Nucleus accumbens (tissue), 56 donors: ENCODE measurements at places on chromosomes 12 and 14.

DNA sequence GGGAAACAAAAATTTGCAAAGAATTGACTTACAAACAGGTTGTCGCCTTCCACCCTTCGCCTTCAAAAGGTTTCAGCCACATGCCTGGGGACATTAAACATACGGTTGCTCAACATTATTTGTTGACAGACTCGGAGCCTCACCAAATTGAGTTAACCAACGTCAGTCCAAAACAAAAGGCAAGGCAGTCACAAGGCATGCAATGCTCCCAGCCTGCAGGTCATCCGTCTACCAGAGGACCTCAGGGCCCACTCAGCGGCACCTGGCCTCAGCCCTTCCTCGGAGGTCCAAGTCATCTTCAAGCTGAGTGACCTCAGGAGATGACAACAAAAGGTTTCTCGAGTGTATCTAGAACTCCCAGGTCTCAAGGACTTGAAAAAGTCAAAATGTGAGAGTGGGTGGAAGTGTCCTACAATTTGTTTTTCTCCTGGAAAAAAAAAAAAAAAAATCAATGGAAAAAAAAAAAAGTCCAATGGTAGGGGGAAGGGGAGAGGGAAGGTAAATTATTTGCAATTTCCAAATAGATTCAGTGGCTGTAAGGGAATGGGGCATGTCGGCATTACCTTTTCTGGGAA is 64.3 kb downstream of the KDM2B start:
- DNase-seq = no peak

GRCh38 chr12:6039894-6040601 is 84.4 kb downstream of the VWF start:
- peak; percentile 38 for DNase-seq

DNA sequence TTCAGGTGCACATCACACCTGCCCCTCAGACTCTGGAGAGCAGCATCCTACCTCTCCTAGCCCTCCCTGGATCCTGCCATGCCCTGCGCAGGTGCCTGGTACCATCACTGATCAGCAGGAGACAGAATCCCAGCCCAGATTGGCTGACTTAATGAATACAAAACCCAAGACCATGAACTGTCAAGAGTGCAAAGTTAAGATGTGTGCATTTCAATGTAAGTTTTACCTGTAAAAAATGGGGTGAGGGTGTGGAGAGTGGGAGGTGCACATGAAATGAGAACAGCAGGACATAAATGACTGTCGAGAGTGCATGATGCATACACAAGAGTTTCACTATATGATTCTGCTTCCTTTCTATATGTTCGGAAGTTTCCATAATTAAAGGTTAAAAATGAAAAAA is 57.9 kb upstream of the GPR68 start:
- no peak for DNase-seq

DNA sequence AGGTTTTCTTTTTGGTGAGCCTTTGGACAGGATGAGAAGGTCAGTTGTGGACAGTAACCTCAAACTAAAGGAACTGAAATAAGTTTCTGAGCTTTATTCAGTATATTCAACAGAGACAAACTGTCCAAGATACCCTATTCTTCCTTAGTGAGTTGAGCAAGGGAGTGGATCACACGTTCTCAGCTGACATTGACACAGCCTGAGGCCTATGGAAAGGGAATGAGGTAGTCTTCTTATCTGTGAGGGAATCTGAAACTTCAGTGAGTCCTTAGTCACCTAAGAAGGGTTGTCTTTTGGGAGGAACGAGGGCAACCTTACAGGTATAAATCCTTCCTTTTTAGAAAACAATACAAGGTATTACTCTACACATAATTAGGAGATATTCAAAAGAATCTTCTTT is 5.0 kb upstream of the NUBPL start:
- no peak for DNase-seq

DNA sequence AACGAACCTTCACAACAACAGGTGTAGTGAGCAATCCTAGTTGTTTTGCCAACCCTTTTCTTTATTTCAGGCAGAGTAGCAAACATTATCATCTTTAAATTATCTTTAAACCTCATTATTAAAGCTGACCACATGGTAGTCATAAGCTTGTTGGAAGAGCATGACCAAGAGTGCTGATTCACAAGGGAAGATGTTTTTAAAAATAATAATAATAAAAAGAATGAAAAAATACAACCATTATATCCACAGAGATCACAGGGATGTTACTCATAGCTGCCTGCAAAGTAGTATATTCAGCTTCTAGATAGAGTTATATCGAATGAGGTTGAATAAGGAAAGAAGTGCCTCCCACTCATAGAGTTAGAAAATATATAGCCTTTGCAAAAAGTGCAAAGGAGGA is 101.0 kb upstream of the FLRT2 start:
- DNase-seq = no peak

GRCh38 chr14:63712123-63712522 is 15.7 kb downstream of the SGPP1 start:
- no peak for DNase-seq

DNA sequence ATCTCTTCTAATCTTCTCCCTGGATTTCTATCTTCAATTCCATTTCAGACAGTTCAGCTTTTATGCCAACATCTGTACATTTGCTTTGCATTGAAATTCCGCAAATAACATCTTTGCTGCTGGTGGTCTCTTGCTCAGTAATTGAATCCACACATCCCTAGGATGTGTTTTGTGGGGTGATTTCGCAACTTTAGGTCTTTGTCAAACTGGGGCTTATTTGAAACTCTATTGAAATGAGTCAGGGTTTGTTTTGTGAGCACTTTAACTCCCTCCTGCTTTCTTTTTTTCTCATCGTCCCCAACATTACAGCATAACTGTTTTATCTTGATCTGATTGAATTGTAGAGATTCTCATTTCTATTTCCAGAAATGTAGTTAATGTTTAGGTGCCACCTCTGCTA is 404.3 kb downstream of the NPAS3 start:
- no peak for DNase-seq

DNA sequence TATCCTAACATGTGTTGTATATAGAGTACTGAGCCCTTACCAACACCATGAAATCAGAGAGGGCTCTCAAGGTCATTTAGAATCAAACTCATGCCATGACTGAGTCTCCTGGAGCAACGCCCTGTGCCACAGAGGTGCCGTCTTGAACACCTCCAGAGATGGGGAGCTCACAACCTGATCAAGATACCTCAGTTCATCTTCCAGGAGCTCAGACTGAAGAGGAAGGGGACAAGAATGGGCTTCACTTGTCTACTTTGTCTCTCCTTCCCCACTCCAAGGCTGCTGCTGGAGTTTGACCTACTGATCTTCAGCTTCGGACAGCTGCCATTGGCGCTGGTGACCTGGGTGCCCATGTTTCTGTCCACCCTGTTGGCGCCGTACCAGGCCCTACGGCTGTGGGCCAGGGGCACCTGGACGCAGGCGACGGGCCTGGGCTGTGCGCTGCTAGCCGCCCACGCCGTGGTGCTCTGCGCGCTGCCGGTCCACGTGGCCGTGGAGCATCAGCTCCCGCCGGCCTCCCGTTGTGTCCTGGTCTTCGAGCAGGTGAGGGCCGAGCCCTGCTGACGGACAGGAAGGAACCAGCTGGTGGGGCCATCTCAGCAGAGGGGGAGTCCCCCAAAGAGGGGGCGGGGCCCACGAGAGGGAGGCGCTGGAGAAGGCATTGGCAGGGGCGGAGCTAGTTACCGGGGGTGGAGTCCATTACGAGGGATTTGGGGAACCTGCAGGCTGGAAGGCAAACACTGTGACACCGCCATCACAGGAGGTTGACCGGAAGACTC is 12.0 kb downstream of the SOAT2 start:
- no peak for DNase-seq

DNA sequence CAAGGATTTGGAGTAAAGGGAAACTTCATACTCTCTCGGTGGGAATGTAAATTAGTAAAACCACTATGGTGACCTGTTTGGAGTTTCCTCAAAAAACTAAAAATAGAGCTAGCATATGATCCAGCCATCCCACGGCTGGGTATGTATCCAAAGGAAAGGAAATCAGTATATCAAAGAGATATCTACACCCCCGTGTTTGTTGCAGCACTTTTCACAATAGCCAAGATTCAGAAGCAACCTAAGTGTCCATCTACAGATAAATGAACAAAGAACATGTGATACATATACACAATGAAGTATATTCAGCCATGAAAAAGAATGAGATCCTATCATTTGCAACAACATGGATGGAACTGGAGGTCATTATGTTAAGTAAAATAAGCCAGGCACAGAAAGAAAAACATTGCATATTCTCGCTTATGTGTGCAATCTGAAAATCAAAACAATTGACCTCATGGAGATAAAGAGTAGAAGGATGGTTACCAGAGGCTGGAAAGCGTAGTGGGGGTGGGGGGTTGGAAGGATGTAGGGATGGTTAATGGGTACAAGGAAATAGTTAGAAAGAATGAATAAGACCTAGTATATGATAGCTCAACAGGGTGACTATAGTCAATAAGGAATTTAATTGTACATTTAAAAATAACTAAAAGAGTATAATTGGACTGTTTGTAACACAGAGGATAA is 468.0 kb downstream of the BCAT1 start:
- DNase-seq = no peak

GRCh38 chr12:67630373-67631088 is 18.0 kb upstream of the DYRK2 start:
- no peak for DNase-seq

DNA sequence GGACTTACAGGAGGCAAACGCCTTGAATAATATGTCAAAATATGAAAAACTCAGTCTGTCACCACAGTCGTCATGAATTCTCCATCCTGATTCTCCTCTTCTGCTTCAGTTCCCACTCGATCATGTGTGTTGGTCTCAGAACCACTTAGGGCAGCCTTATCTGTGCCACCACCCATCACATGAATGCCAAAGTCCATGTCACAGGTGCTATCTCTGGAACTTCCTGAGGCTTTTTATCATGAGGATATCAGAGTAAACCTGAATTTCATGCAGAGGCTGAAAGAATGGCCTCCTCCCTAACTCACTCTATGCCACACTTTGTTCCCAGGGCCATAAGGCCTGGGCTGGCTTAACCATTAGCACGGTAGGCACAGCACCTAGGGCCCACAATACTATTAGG is 28.8 kb upstream of the MAP3K9 start:
- DNase-seq = no peak

DNA sequence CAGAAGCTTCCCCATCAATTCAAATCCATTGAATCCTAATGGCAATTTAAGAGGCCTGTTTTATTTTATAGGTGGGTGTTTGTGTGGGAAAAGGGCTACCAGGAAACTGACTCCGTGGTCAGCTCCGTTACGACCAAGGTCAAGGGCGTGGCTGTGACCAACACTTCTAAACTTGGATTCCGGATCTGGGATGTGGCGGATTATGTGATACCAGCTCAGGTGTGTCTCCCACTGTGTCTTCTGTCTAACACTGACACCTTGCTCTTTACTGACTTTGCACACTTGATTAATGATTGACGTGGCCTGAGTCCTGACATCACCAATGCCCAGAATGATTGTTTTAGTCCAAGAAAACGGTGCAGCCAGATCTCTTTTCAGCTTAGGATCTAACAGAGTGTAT is 7.1 kb downstream of the P2RX4 start:
- DNase-seq = no peak

DNA sequence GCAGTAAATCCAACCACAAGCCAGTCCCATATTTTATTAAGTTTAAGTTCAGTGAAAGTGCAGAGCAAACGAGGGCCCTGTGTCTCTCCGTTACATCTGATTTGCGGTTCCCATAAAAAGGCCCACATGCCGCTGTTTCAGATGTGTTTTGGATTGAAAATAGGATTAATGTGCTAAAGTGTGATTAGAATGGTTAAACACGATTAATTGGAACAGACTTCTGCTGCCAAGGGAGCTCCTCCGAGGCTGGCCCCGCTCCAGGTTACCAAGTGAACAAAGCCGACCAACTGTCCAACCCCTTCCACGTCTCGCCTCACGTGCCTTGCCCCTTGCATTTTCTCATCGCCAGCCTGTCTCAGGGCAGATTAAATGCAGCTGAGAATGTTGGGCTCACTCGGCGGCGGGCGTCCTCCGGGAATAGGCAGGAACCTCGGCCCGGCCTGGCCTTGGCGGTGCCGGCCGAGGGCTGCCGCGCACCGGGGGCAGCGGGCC is 166.5 kb upstream of the GSC start:
- DNase-seq = peak; percentile 62

GRCh38 chr12:161823-162222 is 52.1 kb downstream of the SLC6A12 start:
- DNase-seq = no peak

DNA sequence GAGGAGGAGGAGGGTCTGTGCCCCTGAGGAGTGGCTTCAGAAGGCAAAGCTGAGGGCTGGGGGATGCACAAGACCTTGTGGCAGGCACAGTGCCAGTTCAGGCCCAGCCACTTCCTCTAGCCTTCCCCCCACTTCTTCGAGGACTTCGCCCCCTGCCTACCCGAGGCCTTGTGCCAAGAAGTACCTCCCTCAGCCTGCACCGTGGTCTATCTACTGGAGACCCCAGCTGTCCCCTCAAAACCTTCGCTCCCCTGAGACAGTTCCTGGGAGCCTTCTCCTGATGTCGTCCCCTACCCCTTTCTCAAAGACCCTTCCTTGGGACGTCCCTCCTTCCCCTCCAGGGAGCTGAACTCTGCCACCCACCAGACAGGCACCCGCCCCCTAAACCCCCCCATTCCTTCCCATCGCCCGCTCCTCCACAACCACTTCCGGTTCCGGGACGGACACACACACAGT is 604 bp downstream of the ZNF384 start:
- peak; percentile 85 for DNase-seq

- no peak for DNase-seq
These were observed 2.9 kb downstream of the SLC17A8 start for GRCh38 chr12:100359822-100360221.

GRCh38 chr12:103626498-103626897 is 39.4 kb downstream of the STAB2 start:
- no peak for DNase-seq

DNA sequence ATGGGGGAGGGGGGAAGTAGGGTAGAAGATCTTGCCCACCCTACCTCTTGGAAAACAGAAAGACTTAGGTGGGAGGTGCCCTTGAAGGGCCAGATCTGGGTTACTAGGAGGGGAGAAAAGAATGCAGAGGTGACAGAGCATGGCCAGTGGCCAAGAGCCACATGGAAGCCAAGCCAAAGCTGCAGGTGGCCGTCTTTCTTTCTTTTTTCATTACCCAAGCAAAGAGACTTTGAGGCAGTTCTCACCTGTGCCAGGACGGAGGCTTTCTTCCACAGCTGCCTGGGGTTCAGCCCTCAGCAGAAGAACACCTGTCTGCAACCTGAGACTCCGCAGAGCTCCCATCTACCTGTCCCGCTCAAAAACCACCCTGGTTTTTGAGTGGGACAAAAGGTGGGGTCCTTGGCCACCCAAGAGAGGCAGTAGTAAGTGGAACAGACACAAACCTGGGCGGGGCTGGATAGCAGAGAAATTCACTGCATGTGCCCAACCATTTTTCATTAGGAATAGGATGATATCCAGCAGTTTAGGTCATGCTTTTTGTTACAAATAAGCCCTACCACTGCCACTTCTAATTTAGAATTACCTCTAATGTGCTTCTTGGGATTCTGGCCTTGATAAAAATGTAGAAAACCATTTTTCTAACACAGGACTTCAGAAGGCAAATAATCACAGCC is 116.5 kb downstream of the DYRK2 start:
- no peak for DNase-seq

GRCh38 chr12:61717986-61718385 is 542.2 kb upstream of the USP15 start:
- DNase-seq = no peak

GRCh38 chr12:19191089-19191488 is 61.6 kb downstream of the PLEKHA5 start:
- no peak for DNase-seq
